ENCODE measurements at places on chromosomes 16 and 17.

DNA sequence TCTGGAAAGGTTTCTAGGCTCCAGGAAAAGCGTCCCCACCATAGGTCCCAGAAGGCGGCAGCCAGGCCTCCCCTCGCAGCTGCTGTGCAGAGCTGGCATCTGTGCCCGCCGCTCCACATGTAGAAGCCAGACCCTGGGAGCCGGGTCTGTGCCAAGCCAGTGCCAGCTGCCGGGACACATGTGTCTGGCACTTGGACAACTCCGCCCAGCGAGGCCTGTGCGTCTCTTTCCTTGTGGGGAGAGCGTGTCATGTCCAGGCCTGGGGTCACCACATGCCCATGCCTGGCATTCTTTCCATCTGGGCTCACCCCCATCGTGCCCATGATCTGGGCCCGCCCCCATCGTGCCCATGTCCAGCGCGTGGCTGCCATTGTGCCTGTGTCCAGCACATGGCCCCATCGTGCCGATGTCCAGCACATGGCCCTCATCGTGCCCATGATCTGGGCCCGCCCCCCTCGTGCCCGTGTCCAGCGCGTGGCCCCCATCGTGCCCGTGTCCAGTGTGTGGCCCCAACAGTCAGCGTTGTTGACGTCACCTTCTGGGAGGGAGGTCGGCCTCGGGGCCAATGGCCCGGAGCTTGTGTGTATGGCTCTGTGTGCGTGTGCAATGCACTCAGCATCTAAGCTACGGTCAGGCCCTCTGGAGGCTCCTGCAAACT is 13.3 kb upstream of the ACSF3 start:
- no peak for DNase-seq

GRCh38 chr16:79181419-79181818 is 419.1 kb downstream of the MAF start:
- no peak for DNase-seq

GRCh38 chr16:29683543-29684090 is 4.6 kb downstream of the QPRT start:
- no peak for DNase-seq

DNA sequence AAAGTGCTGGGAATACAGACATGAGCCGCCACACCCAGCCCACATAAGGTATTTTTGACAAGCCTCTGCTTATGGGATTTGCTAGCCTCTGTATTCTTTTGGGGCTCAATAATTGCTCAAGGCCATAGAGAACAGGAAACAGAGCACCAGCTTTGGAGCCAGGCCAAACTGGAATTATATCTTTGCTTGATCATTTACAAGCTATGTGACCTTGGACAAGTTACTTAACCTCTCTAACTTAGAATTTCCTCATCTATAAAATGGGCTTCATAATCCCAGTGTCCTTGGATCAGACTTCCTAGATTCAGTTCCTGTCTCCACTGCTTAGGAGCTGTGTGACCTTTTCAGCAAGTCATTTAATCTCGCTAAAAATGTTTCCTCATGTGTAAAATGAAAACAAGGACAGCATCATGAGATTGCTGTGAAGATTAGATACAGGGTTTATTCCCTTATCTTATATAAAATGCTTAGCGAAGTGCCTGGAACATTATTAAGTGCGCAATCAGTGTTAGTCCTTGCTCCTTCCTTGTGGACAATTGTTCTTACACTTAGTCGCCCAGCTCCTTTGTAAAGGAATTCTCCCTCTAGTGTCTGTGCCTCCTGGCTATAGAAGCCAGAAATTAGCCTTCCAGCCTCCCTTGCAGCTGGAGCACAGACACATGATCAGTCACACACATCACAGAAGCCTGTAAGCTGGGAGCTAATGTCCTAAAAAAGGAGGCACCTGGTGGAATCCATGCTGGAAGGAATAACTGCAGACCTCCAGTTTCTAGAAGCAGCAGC is 16.6 kb downstream of the KRT9 start:
- no peak for DNase-seq

DNA sequence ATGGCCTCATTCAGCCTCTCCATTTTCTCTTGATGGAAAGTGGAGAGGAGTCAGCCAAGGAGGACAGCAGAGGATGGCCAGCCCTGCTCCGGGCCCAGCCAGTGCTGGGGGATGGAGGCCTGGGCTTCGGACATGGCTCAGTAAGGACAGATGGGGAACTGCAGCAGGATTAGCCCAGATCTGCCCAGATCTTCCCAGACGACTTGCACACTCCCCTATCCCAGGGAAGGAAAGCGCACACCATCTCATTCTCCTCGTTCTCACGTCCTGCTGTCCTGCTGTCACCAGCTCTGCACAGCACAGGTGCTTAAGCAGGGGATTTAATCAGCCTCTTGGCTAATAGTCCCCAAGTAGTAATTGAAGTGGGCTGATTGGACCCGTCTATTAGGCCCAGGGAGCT is 100.2 kb upstream of the SDK2 start:
- no peak for DNase-seq

Measured in ascending aorta (tissue), 2 donors.